ENCODE measurements at places on chromosomes 4 and X.

DNA sequence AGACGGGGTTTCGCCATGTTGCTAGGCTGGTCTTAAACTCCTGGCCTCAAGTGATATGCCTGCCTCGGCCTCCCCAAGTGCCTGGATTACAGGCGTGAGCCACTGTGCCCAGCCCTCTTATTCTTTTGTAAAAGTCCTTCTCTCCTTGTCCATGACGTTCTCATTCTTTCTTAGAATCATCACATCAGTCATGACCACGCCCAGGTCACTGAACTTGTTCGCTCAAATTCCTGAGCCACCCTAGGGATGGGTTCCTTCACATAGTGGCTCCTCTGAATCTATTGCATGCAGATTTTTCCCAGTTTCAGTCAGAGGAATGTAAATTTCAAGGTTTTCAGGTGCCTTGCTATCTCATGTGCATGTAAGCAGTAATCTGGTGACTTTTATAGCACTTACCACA lies 15.7 kb downstream of the JADE1 start:
- DNase-seq = no peak

DNA sequence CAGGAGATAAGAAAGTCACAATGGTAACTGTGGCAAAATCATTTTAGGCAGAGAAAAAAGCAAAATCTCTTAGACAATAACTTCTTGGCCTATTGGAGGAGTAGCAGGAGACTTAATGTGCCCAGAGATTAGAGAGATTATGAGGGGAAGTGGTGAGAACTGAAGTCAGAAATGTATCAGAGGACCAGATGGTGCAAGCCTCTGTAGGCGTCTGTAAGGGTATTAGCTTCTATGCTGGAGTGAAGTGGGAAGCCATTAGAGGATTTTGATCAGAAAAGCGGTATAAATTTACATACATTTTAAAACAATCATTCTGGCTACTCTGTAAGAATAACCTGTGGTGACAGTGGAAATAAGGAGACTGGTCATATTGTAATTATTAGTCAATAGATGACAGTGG lies 236.7 kb downstream of the FAT4 start:
- DNase-seq = no peak

- no peak for DNase-seq
Observed at GRCh38 chr4:114595921-114596320, 2.7 kb upstream of the UGT8 start.

- no peak for DNase-seq
Observed at GRCh38 chr4:43103048-43103447, 210.5 kb downstream of the GRXCR1 start.

GRCh38 chrX:21907260-21907659 lies 33.2 kb upstream of the SMS start:
- DNase-seq = no peak

- DNase-seq = no peak
Observed at GRCh38 chr4:156374069-156374468, 420.4 kb upstream of the CTSO start.

DNA sequence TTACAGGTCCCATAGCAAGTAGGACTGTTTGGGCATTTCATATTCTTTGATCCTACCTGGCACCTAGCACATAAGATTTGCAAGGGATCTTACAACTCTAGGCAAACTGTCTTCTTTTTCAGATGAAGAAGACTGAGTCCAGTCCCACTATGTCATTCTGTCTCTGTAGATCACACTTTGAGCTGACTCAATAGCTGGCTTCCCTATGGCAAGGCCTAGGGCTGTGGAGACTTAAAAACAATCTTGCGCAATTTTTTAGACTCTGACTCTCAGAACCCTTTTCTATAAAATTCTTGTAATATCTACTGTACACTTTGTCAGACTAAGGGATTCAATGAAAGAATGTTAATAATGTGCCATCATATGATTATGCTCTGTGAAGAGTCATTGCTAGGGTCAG lies 26.7 kb downstream of the OTC start:
- no peak for DNase-seq

DNA sequence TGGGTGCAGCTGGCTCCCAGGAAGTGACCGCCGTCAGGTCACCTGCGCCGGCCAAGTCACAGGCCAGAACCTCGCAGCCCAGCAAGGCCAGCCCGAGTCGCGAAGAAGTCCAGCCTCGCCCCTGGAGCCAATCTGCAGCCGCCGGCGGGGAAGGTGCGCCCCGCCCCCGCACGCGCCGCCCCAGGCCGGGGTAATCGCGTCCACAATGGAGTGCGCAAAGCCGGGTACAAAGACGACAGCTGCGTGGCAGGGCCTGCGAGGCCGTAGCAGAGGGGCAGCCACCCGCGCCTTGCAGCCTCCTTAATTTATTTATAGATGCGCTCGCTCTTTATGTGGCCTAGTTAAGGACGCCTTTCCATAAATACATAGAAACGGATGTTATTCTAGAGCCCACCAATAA lies 139.4 kb upstream of the CPEB2 start:
- no peak for DNase-seq

DNA sequence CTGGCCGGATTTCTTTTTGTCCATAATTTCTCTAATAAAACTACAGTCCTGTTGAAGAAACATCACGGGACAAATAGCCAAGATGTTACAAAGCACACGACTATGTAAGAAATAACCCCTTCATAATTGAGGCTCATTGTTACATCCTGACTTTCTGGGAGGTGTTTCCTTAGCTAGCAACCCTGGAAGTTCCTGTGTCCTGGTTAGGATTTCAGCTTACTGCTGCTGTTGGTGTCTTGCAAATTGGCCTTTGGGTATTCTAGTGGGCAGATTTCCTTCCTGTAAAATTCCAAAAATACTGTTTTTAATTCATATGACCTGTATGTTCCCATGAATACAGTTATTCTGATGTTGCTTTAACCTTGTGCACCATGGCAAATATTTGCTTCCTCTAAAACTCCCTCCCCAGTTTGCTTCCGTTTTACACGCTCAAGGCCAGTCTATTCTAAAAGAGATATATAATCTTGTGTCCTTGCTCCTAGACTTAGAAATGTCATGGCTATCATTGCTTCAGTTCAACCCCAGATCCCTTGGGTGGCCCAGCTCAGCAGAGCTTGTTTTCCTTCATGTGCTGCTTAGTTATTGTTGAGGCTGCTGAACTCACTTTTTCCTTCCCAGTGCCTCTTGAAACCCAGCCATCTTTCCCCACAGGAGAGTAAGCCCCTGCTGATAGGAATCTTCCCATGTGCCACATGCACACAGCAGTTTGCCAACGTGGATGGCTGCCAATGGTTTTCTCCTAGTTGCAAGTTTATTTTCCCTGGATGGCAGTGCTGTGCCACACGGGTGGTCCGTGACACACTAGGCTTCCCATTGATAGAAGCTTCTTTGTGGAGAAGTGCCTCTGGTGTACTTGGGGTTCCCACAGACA lies 75.8 kb downstream of the TSPAN7 start:
- no peak for DNase-seq

DNA sequence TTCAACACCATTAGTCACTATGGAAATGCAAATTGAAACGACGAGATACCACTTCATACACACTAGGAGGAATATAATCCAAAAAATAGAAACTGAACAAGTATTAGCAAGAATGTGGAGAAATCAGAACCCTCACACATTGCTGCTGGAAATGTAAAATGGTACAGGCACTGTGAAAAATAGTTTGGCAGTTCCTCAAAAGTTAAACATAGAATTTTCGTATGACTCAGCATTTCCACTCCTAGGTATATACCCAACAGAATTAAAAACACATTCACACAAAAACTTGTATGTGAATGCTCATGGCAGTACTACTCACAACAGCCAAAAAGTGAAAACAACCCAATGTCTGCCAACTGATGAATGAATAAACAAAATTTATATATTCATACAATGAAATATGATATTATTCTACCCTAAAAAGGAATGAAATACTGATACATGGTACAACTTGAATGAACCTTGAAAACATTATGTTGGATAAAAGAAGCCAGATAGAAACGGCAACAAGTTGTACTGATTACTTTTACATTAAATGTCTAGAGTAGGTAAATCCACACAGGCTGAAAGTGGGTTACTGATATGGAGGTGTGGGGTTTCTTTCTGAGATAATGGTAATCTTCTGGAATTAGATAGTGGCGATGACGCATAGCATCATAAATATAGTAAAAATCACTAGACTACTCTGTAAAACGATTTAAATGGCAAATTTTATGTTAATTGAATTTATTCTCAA lies 22.3 kb downstream of the TEC start:
- no peak for DNase-seq

GRCh38 chr4:21898101-21898500 lies 50.5 kb downstream of the KCNIP4 start:
- DNase-seq = no peak

DNA sequence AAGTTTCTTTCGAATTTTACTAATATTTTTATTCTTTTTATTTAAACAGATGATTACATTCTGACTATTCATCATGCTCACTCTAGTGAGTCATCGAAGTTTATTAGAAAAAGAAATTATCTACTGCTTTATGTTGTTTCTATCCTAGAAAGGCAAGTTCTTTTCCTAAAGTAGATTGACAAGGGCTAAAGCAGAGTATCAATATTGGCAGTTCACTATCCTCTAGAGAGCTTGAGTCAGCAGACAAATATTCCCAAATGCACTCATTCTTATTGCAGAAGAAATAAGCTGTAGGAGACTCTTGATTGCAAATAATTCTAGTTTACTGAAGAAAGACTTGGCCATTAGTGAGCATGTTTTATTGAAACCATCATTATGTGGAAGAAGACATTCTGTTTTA lies 911.8 kb downstream of the CENPC start:
- DNase-seq = no peak

DNA sequence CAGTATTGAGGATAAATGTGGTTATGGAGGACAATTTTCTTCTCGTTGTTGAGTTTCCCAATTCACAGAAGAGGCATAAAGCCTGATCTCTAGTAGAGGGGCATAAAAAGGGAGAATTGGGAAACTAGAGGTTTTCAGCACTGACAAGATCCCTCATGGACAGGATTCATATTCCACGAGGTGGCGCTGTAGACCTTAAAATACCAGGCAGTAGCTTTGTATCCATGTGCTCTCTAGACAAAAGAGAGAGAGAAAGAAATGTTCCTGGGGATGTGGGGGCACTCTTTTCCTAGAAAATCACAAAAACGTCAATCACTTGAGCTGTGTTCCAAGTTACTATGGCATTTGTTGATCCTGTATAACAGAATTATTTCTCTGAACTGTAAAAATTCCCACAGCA lies 128.3 kb downstream of the MAGEE1 start:
- DNase-seq = no peak

DNA sequence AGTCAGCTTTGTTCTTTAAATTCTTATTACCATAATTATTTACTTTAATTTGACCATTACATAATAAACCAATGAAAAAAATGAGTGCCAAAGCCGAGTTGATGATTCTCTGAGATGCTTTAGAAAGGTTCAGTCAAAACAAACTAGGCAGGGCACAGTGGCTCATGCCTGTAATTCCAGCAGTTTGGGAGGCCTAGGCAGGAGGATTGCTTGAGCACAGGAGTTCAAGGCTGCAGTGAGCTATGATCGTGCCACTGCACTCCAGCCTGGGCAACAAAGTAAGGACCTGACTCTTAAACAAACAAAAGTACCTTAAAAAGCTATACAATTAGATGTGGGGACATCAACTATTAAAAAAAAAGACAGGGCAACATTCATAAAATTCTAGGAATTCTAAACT lies 75.0 kb downstream of the AFAP1 start:
- DNase-seq = no peak

DNA sequence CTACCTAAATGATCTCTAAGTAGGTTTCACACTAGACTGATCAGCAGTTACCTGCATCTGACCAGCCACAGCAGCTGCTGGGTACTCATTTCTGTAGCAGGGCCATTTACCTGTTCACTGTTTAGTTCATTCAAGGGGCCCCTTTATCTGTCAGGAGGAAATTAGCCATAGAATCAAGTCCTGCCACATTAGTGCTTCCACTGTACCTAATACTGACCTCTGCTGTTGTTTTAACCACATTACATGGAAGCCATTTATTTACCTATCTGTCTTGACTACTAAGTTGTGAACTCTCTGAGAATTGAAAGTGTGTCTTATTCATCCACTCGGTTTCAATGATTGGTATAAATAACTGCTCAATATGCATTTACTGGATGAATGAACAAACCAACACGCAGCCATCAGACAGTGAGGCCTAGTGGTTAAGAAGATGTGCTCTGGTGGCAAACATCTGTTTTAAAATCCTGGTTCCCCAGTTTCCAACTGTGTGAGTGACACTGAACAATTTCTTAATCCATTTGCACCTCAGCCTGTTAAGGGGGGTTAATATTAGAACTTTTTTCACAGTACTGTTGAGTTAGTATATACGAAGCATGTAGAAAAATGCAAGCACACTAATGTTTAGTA lies 30.0 kb upstream of the ANXA5 start:
- DNase-seq = no peak

- DNase-seq = no peak
Observed at GRCh38 chr4:108519208-108519833, 101.1 kb upstream of the RPL34 start.

DNA sequence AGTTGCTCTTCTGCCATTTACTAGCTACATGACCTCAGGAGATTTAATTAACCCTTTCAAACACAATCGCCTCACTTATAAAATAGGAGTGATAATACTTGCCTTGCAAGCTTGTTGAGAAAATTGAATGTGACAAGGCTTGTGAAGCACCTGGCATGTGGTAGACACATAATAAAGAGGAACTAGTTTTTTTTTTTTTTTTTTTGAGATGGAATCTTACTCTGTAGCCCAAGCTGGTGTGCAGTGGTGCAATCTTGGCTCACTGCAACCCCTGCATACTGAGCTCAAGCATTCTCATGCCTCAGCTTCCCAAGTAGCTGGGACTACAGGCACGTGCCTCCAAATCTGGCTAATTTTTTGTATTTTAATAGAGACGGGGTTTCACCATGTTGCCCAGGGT lies 73.7 kb upstream of the STIM2 start:
- DNase-seq = no peak

- no peak for DNase-seq
Observed at GRCh38 chr4:97349468-97350186, 793.6 kb downstream of the STPG2 start.

- DNase-seq = no peak
Observed at GRCh38 chr4:15935504-15936402, 2.8 kb downstream of the FGFBP1 start.

DNA sequence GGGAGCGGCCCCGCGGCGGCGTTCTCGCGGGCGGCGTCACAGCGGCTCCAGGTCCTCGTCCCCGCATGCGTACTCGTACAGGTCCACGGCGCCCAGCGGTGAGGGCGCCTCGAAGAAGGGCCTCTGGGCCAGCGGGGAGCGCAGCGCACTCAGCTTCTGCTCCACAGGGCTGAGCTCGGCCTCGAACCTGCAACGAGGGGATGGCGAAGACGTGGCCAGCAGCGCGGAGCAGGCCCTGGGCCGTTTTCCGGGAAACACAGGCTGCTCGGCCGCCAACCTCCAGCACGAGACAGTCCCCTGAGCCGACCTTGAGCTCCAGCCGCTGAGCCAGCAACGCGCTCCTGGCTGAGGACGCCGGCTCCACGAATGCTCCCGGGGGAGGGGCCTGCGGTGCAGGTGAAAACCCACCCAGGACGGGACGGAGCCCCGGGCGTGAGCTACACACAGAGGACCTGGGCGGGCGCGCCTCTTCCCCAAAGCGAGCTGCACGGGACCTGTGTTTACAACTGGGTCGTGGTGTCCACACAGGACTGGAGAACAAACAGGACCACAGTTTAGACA lies 15.8 kb upstream of the GTPBP6 start:
- DNase-seq = no peak

- no peak for DNase-seq
Observed at GRCh38 chrX:7637066-7637465, 205.9 kb upstream of the VCX start.

GRCh38 chrX:2404776-2405175 lies 96.0 kb downstream of the DHRSX start:
- DNase-seq = no peak

Data from activated CD4-positive, alpha-beta T cell treated with anti-CD3 and anti-CD28 coated beads for 4 hours (primary cell).